ENCODE measurements at places on chromosomes 5 and 9.

GRCh38 chr5:99019254-99019653 is 90.4 kb upstream of the CHD1 start:
- no peak for DNase-seq

GRCh38 chr5:54845567-54845941 is 139.8 kb downstream of the ESM1 start:
- DNase-seq = no peak

- DNase-seq = no peak
Measured at GRCh38 chr5:160075073-160075472, 44.2 kb downstream of the PWWP2A start.

DNA sequence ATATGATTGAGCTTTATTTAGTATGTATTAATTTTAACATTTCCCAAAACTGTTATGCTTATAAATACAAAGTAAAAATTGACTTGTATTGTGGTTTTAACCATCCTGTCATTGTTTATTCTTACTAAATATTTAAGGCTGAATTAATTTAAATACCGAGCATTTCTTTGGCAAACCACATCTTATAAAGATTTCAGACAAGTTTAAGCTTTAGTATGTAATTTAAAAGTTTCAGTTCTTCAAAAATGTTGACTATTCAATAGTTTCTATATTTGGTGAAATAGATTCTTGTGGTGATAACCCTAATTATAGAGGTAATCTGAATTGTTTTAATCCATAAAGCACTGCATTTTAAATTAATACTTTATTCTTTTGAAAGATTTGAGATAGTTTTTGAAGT is 65.5 kb downstream of the CCNH start:
- no peak for DNase-seq

DNA sequence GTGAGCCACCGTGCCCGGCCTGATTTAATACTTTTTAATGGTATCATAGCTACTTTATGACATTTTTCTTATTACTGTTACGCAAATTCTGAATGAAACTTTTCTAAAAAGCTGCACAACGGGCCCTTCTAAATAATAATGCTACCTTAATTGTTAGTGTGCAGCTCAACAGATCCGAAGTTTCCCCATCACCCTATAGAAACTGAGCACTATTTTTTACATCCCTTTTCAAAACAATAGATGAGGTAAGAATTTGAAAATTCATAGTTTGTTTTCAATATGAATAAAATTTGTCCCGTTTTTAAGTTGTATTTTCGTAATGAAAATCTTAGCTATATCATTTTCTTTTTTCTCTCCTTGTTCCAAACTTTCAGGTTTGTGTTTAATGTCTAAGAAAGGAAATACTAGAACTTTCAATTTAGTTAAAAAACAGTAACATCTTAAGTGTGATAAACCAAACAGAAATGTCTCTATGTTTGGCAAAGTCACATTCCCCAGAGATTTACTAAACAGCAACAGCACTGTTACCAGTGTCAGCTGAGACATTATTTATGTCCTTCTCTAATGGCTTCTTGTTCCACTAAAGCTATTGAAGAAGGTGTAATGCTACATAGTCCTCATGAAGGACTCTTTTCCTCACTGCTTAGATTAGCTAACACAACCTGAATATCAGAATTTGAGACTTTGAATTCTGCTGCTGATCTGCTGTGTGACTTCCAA is 22.9 kb downstream of the KIF2A start:
- no peak for DNase-seq

GRCh38 chr9:104339692-104340091 is 164.4 kb upstream of the OR13F1 start:
- DNase-seq = no peak

- no peak for DNase-seq
Measured at GRCh38 chr9:86945728-86946200, 1.5 kb downstream of the GAS1 start.

DNA sequence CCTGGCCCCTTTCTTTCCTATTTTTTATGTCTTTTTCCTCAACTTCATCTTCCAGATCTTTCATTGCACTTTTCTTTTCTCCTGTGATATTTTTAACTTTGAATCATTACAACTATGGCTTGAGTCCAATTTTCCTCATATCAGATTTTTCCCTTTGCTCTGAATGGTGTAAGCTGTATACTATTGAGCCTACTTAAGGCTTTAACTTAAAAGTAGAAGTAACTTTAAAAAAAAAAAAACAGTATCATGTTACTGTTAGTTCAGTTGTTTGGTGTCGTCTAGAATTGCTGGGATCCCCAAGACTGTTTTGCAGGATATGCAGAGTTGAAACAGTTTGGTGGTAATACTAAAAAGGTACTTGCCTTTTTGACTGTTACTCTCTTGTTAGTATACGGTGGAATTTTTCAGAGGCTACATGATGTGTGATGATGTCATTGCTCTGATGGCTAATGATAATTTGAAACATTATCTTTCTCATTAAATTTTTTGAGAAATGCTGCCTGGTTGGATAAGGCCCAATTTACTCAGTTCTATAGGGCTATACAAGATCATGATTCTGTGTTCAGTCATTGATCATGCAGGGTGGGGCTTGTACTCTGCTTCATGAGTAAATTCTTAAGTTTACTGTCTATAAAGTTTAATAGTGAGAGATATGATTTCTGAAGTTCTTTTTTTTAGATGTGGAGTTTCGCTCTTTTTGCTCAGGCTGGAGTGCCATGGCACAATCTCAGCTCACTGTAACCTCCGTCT is 8.8 kb downstream of the NAA35 start:
- no peak for DNase-seq

- no peak for DNase-seq
Measured at GRCh38 chr5:38719403-38719802, 126.4 kb upstream of the OSMR start.

GRCh38 chr5:30607301-30607894 is 586.1 kb upstream of the CDH6 start:
- no peak for DNase-seq

GRCh38 chr5:135360278-135361274 is 38.5 kb downstream of the MACROH2A1 start:
- DNase-seq = no peak

Data from stimulated activated CD8-positive, alpha-beta memory T cell treated with anti-CD3 and anti-CD28 coated beads, Interleukin-4, amount 100 ng/mL, for 4 hours (primary cell).